Activated T-cell treated with anti-CD3 and anti-CD28 coated beads, Interleukin-2, amount 50 U/mL, for 48 hours (primary cell): ENCODE measurements at places on chromosomes 7 and 10.
A peak's percentile ranks its signal among the peaks of the same experiment; 100 is the strongest.

- no peak for DNase-seq
Measured at GRCh38 chr10:50216418-50216817, 34.9 kb downstream of the ASAH2 start.

DNA sequence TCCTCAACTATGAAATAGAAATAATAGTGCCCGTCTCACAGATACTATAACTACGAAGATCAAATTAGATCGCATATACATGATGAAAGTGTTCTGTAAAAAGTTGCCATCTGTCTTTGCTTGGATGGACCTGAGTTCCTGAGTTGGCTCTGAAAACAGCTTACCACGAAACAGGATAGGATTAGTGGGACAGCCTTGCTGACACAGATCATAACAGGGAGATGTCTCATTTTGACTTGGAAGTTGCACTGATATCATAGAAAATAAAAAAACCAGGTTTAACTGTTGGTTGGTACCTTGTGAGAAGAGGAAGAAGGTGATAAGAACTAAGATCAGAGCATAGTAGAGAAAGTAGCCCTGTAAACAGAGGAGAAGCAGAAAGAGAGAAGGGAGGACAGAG, 79.3 kb upstream of the AGBL3 start:
- no peak for DNase-seq

GRCh38 chr10:70459061-70459773, 17.7 kb upstream of the NODAL start:
- DNase-seq = no peak

DNA sequence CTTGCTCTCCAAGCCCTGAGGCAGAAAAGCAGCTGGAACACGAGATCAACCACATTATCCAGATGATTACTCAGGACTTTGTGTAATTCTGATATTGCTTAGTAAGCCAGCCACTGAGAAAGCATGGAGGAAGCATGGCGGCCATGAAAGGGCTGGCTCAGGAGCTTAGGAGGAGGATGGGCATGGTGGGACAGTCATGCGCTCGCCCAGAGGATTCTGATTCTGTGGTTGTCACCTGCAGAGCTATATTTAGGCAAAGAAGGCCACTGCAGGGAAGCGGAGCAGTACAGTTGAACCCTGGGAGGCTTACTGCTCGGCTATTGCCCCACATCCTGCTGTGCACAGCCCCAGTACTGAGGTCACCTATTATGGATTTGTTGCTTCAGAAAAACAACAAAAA, 128.8 kb upstream of the DNAJB12 start:
- no peak for DNase-seq

DNA sequence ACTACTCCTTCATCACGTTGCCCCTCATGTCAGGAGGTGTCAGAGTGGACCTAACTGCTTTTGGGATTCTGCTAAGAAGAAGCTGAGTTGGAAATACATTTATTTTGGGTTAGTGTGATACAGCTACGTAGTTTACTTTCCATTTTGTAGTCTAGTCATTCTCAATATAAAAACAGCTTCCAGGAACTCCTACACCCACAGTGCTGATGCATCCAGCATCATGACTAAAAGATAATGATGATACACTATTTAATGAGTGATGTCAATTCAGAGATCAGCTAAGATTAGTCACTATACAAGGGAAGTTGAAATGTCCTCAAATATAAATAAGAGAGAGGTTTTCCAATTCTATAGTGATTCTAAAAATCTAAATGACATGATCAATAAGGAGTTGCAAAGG, 264.2 kb upstream of the SLC26A5 start:
- DNase-seq = no peak

DNA sequence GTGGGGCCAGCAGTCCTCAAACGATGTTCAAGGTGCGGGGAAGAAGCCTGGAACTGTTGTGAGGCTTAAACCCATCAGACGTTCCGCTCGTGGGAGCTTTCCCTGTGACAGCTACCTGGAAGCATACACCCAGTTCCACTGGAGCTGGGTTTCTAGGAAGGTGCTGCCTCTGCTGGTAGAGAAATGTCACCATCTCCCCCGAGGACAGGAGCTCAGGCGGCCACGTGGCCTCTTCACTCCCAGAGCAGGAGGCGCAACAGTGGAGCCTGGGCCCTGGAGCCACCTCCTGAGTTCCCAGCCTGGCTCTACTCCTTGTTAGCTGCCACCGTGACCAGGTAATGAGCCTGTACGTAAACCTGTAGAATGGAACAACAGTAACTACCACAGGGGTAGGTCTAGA, 156.1 kb downstream of the ADARB2 start:
- DNase-seq = no peak

DNA sequence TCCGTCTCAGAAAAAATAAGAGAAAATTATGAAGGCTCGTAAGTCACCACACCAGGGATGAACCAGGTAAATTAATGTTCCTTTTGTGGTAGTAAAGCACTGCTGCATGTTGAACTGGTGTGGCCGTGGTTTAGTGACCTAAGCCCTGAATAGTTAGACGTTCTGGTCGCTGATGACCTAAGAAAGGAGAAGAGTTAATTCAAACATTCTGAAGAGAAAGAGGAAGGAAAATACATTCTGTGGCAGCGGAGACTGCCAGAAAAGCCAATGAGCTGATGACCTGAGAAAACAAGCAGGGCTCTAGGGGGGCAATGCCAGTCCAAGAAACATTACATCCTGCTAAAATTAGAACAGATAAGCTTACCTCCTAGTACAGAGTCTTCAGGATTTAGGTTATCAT, 17.5 kb downstream of the DNAJC9 start:
- DNase-seq = no peak

DNA sequence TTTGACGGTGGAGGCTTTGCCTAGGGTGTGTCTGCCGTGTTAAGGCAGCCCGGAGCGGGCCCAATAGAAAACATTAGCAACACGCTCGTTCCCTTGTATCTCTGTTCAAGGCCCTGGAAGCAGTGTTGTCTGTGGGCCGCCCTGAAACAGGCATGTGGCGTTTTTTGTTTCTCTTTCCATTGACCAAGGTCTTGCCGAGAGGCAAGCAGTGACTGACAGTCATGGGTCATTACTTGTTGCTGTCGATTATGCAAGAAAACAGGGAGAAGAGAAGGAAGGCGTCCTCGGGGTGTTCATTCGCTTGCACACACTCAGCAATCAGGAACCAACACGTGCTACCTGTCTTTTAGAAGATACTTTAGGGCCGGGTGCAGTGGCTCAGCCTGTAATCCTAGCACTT, 92.5 kb downstream of the EZH2 start:
- DNase-seq = no peak

- no peak for DNase-seq
Measured at GRCh38 chr7:66157060-66157459, 42.4 kb downstream of the CRCP start.

- no peak for DNase-seq
Measured at GRCh38 chr7:98084631-98085030, 22.0 kb upstream of the LMTK2 start.

GRCh38 chr10:80684259-80684658, 146.6 kb downstream of the SH2D4B start:
- DNase-seq = no peak

DNA sequence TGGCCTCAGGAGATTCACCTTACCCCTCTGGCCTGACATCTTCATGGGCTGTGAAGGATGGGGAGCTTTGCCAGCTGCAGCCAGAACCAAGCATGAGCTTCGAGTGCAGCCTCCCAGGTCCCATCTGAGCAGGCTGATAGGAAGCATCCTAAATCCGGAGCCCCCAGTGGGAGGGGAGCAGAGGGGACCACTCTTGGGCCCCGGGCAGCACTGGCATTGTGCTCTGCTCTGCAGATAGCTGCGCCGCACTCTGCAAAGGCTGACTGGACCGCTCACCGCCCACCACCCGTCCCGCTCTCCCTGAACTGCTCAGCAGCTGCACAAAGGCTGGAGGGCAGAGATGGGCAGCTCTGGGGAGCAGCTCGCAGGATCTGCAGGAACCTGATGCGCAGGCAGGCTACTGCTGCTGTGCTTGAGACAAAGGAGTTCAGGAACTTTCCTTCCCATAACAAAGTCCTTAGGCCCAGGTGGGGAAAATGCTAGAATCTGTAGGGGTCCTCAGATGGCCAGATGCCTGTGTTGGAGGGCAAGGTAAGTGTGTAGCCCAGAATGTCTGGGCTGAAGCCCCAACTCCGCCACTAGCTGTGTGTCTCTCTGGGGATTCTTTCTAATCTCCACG, 51.8 kb downstream of the ARHGAP22 start:
- DNase-seq = no peak

DNA sequence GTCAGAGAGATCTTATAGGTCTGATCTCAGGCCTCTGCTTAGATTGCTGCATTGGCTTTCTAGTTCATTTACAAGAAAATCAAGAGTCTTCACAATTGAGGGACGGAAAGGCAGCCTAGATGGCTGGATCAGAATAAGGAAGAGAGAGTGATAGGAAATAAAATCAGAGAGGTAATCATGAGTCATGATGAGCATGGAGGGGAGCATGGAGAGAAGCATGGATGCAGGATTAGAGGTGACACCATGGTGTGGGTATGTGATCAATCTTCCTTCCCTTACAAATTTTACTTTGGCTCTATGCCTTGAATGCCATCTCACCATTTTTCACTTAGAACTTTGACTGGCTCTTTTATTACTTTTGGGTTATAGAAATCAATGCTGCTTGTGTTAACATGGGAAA, 1.4 kb downstream of the BCCIP start:
- no peak for DNase-seq

GRCh38 chr10:62081341-62082270, 180.1 kb downstream of the ARID5B start:
- DNase-seq = no peak

GRCh38 chr10:127550861-127551260, 1.8 kb downstream of the NPS start:
- no peak for DNase-seq

GRCh38 chr10:132876131-132876860, 66.1 kb downstream of the CFAP46 start:
- peak; percentile 4 for DNase-seq

DNA sequence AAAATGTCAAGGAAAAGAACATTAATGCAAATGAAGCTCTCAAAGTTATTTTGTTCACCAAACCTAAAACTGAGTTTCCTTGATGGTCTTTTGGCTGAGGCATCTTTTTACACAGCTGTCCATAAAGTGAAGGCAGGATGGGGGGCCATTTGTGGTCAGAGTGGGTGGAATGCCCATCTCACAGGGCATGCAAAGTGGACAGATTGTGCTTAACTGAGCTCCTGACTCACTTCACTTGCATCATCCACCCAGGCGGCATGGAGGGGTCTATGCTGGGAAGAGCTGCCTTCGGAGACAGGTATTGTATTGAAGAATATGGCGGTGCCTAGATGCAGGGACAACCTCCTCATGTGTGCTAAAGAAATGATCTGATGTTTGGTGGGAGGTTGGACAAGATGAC, 905.3 kb downstream of the KCNMA1 start:
- no peak for DNase-seq

DNA sequence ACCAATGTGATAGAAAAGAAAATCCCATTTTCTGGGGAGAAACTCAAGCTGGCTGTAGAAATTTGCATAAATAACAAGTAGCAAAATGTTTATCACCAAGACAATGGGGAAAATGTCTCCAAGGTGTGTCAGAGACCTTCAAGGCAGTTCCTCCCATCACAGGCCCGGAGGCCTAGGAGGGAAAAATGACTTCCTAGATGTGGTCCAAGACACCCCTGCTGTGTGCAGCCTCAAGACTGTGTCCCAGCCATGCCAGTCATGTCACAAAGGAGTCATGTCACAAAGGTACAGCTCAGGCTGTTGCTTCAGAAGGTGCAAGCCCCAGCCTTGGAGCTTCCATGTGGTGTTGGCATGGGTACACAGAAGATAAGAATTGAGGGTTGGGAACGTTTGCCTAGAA, 33.7 kb upstream of the THSD7A start:
- no peak for DNase-seq

DNA sequence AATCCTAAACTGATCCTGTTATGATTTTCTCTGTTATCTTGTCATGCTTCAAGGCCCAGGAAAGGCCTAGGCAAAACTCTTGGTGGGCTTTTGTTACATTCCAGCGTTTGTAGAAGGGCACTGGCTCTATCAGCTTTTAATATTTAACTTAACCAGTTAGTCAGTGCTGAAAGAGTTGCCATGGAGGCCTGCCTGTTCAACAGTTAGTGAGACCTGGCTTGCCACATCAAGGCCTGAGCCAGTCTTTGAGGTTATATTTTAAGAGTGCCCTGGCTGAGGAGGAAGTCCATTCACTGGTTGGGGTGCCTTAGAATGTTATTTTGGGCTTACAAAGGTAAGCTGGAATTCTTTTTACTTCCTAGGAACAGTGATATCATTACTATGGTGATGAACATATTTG, 144.1 kb upstream of the NRG3 start:
- no peak for DNase-seq

DNA sequence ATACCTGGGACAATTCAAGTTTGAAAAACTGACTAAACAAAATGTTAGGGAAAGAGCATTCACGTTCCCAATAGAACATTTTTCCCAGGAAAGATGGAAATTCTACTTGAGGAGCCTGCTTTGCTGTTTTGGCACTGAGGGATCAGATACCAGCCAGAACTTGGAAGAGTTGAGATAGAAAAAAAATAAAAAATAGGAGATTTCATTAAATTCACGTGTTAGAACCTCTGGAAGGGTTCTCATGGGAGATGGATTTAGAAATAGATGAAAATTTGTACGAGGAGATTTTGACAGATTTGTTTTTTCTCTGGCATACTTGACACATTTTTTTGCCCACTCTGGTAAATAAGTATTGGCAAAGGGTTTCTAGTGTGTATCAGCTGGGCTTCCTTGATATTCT, 63.7 kb downstream of the CELF2 start:
- DNase-seq = no peak

GRCh38 chr10:58857251-58857805, 319.1 kb upstream of the PHYHIPL start:
- DNase-seq = no peak

GRCh38 chr10:108765794-108766193, 1157.5 kb downstream of the XPNPEP1 start:
- DNase-seq = no peak

GRCh38 chr10:84991301-84991700, 662.9 kb downstream of the CCSER2 start:
- no peak for DNase-seq

DNA sequence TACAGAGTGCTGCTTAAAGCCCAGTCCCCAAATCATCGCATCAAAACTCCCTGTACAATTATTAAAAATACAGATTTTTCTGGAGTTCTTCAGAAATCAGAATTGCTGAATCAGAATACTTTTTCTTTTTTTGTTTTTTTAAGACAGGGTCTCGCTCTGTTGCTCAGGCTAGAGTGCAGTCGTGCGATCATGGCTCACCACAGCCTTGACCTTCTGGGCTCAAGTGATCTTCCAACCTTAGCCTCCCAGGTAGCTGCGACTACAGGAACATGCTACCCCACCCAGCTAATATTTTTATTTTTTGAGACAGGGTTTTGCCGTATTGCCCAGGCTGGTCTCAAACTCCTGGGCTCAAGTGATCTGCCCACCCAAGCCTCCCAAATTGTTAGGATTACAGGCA, 3.9 kb downstream of the BBIP1 start:
- no peak for DNase-seq

- DNase-seq = no peak
Measured at GRCh38 chr10:124697837-124698544, 46.2 kb downstream of the FAM53B start.

GRCh38 chr10:88927416-88927690, 25.2 kb downstream of the ACTA2 start:
- no peak for DNase-seq
